NK-92 treated with Interleukin-12 subunit alpha and Interleukin-12 subunit beta, amount 100 ng/mL, for 24 hours (cell line): ENCODE measurements at places on chromosomes 5 and 9.
A peak's percentile ranks its signal among the peaks of the same experiment; 100 is the strongest.

DNA sequence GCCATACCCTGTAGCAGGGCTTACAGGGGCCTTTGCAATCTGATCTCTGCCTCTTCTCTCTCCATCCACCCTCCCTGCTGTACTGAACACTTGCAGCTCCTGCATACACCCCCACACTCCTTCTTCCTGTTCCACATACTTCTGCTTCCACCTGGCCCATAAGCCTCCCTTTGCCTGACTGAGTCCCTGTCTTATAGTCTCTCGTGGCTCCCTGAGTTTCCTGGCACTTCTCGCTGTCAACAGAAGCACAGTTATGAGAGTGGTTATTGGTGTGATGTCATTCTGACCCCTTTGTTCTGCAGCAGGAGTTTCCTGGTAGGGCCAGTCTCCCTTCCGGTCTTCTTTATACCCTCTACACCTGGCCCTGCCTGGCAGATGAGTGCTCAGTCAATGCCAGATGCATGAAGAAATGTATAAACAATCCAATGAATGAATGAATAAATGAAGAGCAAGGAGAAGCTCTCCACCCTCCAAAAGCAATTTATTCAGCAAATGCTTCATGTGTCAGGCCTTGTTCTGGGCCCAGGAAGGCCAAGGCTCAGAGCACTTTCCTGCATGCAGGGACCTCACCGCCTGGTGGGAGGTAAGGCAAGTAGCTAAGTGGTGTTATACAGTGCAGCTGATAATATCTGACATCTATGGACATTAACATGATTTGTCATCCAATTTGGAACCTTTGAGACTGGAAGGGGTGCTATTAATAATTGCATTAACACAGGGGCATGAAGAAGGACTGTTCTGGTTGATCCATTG lies 20.5 kb upstream of the CSF1R start:
- DNase-seq: no peak

- DNase-seq: no peak
Observed at GRCh38 chr9:86925686-86926085, 21.6 kb downstream of the GAS1 start.

- no peak for DNase-seq
Observed at GRCh38 chr5:10497554-10497953, 55.9 kb downstream of the ROPN1L start.

- DNase-seq: no peak
Observed at GRCh38 chr5:66012271-66012670, 85.9 kb downstream of the ERBIN start.

- DNase-seq: no peak
Observed at GRCh38 chr5:72117307-72117706, 10.0 kb downstream of the MAP1B start.

- no peak for DNase-seq
Observed at GRCh38 chr5:32255540-32255900, 57.2 kb downstream of the MTMR12 start.

GRCh38 chr9:122095010-122095767 lies 2.1 kb upstream of the TTLL11 start:
- no peak for DNase-seq

GRCh38 chr9:132087438-132088030 lies 7.9 kb upstream of the MED27 start:
- DNase-seq: no peak

GRCh38 chr9:93968451-93969327 lies 13.5 kb upstream of the BARX1 start:
- DNase-seq: no peak

DNA sequence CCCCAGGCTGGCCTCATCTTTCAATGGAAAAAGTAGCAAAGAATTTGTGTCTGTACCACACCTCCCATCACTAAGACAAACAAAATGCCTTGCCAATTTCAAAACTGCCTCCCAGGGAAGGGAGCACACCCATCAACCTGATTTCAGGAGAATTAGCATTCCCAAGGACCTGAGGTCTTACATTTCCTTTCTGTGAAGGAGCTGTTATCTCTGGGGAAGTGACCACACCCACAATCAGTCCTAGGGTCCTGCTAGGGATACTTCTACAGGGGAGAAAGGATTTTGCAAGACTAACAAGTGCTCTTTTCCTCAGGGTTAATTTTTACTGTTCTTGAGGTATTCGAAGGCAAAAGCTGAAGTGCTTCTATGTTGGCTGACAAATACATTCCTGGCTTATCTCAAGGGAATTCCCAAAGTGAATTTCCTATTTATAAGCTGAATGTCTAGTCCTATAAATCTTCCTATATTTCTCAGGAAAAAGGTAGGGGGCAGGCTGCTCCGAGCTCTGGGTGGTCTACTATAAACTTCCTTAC lies 97.4 kb upstream of the ITGA1 start:
- DNase-seq: no peak

DNA sequence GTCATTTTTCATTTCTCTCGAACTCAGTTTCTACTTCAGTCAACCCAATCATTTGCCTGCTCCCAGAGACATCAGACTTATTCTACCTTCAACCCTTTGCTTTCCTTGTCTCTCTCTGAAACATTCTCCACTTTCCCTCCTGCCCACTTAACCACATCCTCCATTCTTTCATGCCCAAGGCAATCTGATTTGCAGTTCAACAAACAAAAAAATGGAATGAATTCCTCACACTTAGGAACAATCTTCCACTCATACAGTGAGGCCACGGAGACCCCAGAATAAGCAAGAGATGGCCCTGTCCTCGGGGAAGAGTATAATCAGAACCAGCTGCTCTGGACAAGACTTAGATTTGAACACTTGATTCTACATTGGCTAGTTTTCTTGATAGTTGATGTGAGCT lies 180.5 kb downstream of the RFK start:
- DNase-seq: no peak

- no peak for DNase-seq
Observed at GRCh38 chr5:94808497-94808896, 190.0 kb downstream of the SLF1 start.

GRCh38 chr5:141742866-141743851 lies 61.1 kb upstream of the ARAP3 start:
- no peak for DNase-seq

DNA sequence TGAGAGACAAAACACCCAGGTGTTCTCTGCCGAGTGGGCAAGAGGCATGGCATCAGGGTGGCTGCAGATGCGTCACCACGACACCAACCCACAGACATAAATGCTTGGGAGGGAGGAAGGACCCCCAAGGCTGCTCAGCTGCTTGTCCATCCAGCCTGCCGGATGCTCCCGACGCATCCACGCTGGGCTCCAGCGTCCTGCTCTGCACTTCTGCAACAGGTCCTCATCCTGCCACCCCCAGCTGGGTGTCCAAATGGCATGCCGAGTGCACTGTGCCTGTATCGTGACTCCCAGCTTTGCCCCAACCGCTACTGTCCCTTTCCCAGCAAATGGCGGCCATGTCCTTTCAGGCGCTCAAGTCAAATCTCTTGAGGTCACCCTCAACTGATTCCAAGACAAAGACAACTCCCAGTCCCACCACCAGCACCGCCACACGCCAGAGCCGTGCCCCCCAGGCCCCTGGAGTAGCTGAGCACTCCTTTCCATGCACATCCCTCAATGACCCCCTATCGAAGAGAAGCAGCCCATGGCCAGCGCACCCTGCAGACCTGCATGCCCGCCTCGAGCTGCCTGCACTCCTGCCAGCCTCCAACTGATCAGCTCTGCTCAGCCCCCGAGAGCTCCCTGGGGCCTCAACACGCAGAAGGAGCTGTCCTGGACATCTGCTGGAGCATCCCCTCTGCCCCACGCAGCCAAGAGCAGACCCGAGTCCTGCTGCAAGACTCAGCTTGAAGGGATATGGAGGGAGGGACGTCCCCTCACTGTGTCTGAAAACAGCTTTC lies 116.7 kb downstream of the ROR2 start:
- no peak for DNase-seq

DNA sequence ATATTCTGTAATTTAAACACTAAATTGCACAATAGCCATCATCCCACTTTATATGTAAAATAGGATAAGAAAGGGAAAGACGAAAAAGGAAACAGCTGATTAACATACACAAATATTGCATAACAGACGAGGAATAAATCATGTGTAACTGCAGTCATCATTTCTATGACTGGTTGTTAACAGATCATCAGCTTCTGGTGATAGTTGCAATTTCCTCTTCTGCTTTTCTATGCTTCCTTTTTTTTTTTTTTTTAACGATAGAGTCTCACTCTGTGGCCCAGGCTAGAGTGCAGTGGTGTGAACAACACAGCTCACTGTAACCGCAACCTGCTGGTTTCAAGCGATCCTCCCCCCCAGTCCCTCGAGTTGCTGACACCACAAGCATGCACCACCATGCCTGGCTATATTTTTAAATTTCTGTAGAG lies 22.5 kb upstream of the JAKMIP2 start:
- peak; percentile 75 for DNase-seq

DNA sequence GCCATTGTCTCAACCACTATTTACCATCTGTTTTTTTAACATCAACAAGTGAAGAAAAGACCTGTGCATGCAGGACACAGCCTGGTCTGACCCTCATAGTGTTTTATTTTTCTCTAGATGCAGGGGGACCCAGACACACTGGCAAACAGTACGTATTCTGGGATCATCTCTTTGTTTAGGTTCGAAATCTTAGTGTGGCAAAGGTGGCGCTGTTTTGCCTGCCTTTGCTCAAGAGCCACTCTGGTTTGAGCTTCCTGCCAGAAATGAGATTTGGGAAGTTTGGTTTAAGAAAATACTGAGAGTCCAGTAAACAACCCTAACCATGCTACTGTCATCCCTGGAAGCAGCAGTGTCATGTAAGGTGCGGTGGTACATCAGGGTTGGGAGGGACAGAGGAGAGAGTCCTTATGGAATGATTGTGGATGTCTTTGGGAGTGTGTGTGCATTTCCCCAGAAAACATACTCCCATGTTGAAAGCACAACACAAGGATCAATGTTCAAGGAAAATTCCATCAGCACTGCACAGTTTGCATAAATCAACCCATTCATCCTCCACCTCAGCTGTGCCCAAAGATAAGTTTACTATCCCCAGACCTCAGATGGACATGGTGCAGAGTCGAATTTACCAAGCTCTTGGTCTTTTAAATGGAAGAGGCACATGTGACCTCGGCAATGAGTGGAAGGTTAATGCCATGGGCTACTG lies 34.0 kb upstream of the FLT4 start:
- DNase-seq: no peak

- no peak for DNase-seq
Observed at GRCh38 chr5:43161244-43161643, 30.8 kb upstream of the NIM1K start.
